ENCODE measurements at places on chromosomes 5 and 9.

DNA sequence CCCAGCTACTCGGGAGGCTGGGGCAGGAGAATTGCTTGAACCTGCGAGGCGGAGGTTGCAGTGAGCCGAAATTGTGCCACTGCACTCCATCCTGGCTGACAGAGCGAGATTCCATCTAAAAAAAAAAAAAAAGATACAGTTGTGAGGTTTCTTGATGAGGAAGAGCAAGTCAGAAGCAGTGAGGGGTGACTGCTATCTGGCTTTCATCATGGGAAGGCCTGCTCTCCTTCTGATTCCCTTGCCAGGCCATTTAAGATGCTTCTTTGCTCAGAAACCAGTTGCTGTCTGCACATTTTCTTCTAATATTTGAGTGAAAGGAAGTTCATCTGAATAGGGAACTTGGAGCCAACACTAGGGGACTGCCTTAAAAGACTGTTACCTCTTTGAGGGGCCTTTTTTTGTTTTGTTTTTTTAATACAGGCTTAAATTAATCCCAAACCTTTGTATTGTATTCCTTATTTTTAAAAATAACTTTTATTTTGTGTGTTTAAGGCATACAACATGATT lies 201.9 kb downstream of the ARHGAP26 start:
- no peak for DNase-seq

GRCh38 chr9:122848256-122848943 lies 20.0 kb upstream of the PDCL start:
- DNase-seq: no peak

DNA sequence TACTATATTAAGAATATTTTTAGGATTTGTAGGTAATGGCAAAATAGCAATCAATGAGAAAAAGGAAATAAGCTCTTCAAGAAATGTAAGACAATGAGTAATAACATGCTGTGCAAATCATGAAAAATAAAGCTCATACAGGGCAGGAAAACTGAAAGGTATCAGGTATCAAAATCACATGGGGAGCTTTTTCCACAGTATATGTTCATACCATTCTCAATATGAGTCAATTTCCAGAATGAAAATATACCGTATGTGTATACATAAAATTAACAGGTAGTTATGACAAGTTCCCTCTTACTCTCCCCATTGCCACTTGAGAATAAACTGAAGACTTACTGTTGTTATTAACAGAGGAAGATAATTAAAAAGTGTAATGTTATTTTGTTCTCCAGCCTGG lies 35.9 kb downstream of the EFCAB9 start:
- no peak for DNase-seq

GRCh38 chr9:134858051-134858841 lies 22.4 kb upstream of the FCN2 start:
- DNase-seq: no peak

Data from activated CD8-positive, alpha-beta memory T cell treated with anti-CD3 and anti-CD28 coated beads for 1 hour (primary cell).